ENCODE measurements at places on chromosomes 6 and 20. TPM values are rescaled to one million over a fixed set of nuclear protein-coding genes. Genes with fewer than 3 reads are reported as not detected.

DNA sequence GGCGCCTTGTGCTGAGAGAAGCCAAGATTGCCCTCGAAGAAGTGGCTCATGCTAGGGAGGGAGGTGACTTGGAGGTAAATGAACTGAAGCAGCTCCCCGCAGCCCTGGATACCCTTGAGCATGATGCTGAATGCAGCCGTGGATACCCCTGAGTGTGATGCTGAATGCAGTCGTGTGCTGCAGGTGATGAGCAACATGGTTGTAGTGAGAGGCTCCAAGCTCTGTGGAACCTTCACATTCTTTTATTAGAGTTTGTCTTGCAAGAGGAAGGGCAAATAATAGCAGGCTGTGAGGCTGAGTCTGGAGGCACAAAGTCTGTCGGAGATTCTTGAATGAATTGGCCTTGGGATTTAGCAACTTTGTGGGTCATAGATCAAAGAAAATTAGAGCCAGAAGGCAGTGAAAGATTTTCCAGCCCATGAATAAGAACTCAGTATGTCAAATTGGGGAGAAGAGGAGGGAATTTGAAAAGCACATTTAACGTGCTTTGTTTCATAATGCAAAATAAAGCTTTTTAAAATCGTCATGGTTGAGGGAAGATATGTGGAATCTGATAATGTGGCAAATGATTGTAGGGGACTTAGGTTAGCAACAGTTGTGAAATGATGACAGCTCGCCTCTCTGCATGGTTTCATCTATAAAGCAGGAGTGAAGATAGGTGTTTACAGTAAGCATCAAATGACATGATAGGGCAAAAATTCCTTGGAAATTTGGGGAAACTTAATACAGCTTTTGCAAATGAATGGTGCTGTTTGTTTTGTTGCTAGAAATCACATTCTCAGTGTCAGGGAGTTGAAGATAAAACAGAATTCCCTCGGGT lies 120.1 kb upstream of the TIAM2 start:
- no peak for DNase-seq

TMEM14A gene
- 50.6 TPM for total RNA-seq

GRCh38 chr6:85456782-85457181 lies 6.9 kb downstream of the NT5E start:
- no peak for DNase-seq

DNA sequence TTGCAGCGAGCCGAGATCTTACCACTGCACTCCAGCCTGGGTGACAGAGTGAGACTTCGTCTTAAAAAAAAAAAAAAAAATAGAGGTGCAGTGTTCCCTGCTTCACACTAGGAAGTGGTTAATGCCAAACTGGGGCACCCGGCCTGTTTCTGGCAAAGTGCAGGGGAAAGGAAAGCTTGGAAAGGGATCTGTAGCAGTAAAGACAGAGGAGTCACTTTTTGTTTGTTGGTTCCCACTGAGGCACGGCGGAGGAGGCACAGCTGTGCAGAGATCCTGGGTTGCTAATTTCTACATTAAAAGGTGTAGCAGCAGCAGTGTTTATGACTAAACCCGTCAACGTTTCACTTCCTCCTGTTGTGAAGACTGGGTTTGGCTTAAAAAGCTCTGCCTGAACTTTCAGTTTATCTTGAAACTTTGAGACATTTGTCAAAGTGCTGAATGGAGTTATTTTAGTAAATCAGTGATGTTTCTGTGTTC lies 125.6 kb downstream of the CARMIL1 start:
- DNase-seq = no peak

- DNase-seq = no peak
These were observed 60.1 kb downstream of the TRIM38 start for GRCh38 chr6:26022737-26023136.
